M059J (cell line): ENCODE measurements at places on chromosomes 3 and 15.

DNA sequence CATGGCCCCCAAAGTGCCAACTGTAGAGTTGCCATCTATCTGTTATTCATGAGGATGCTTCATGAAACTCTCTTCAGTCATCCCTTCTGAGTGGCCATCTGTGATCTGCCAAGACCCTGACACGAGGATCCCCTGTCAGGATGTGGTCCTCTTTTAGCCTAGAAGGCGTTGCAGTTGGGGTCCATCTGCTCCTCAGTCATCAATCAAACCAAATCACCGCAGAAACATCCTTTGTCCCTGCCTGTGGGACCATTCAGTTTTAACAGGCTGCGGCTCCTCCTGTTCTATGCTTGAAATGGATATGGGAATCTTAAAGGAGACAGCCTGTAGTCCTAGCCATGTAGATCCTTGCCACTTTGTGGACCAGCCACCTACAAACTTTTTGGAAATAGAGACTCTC, 5.9 kb upstream of the RPS27L start:
- no peak for DNase-seq

GRCh38 chr3:25156626-25157025, 271.4 kb upstream of the RARB start:
- peak; percentile 83 for DNase-seq

GRCh38 chr3:12947504-12948369, 106.4 kb upstream of the RPL32 start:
- DNase-seq: peak; percentile 75

- peak; percentile 79 for DNase-seq
Observed at GRCh38 chr3:128548426-128549282, 55.7 kb upstream of the GATA2 start.

DNA sequence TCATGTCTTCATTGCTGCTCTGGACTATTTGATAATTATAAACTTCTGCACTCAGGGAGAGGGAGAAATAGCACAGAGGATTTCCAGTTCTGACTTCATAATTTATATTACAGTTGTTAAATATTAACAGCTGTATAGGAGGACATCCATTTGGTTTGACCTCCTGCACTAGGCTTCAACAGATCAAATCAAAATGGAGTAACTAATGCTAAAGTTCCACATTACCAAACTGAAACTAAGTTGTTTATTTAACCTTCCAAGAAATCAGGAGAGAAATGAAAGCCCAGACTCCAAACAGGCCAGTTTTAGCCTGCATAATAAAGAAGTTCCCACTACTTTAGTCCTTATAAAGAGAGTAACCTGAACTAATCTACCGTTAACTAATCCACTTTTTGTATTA, 4.6 kb downstream of the PLSCR2 start:
- DNase-seq: no peak

DNA sequence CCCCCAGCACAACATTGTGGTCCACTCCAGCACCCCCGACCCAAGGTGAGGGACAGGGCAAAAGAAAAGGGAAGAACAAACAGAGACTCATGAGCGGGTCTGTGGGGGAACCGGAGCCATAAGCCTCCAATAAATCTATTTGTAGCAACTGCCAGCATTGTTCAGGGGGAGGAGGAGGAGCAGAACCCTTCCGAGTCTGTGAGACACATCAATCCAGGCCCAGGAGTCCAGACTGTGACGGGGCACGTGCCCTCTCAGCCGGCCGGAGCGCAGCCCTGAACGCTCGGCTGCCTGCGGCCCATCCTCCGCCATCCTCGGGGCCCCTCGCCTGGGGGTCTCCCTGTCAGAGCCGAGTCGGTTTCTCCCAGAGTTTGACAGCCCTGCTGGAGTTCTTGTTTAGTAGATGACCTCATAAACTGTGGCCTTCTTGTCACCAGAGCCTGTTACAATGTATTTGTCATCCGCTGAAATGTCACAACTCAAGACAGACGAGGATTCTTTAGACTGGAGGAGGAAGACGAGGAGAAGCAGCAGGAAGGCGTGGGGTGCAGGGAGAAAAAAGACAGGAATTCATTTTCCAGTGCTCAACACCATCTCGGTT, 47.9 kb downstream of the TLE3 start:
- no peak for DNase-seq

GRCh38 chr15:34109797-34110663, 8.1 kb downstream of the PGBD4 start:
- peak; percentile 56 for DNase-seq
